ENCODE measurements at places on chromosomes 5 and 9.

DNA sequence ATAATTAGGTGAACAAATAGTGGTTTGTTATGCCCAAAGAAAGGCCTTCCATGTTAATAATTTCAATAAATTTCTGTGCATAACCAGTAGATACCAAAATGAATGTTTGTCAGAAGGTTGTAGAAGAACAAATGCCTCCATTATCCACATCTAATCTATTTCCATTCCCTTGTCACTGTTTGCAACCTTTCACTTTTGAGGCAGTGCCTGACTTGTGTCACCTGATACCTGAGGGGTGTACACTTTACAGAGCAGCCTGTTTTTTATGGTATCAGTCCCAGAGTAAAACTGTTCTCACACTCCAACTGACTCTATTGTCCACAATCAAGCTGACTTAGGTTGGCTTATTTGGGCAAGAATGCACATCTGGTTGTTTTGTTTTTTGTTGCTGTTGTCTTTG is 40.1 kb downstream of the FREM1 start:
- DNase-seq: no peak

DNA sequence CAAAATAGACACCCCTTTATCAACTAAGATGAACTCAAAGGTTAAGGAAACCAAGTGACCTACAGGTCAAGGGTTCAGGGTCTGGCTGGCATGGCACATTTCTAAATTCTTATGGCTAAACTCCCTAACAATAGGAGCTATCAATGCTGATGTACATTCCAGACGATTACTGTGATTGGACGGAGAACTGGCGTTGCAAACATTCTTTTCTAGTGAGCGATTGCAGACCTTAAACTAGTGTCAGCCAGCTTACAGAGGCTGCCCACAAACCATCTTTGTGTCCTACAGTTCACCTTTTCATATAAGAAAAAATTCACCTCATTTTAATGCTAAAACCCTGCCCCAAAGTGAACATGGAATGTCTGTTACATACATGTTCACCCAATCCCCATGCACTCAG is 382.9 kb downstream of the MAT2B start:
- no peak for DNase-seq

GRCh38 chr5:129246088-129246487 is 151.5 kb downstream of the ISOC1 start:
- no peak for DNase-seq

DNA sequence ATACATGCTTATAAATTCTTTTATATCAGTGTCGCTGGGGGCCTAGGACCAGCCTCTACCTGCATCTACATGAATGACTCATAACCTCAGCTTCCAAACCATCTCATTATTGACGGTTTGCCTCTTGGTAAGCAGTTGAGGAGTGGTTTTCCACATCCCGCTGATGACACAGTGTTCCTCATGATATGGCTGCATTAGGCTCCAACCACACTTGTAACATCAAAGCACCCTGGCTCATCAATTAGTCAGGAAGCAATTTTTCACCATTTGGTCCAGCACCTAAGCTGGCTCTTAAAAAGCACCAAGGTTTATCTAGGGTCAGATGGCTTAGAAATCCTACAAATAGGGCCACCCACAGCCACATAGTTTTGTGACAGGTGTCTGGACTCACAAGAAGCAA is 402.4 kb downstream of the ARHGEF28 start:
- DNase-seq: no peak

- DNase-seq: no peak
Observed at GRCh38 chr9:4691795-4692194, 12.4 kb downstream of the CDC37L1 start.

GRCh38 chr5:55900776-55901175 is 49.6 kb downstream of the IL31RA start:
- DNase-seq: no peak

DNA sequence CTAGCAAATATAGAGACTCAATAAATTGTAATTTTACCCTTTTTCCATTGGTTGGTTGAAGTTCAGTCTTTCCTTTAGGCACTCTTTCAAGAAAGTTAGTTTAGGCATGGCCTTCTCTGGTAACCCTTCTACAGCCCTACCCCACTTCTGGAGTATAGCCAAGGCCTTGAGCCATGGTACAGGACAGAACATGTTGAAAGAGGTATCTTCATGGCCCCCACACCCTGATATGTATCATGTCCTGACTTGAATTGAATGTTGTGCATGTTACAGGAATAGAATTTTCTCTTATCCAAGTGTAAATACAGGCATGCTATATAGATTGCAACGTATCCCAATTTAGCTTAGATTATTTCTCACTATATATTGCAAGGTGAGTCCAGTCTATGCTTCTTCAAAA is 175.6 kb downstream of the CD180 start:
- no peak for DNase-seq

GRCh38 chr5:130066644-130067043 is 162.4 kb downstream of the CHSY3 start:
- DNase-seq: no peak

All from activated CD8-positive, alpha-beta memory T cell treated with anti-CD3 and anti-CD28 coated beads, Interleukin-2, amount 50 U/mL, for 4 hours (primary cell).